Stimulated activated CD8-positive, alpha-beta memory T cell treated with anti-CD3 and anti-CD28 coated beads, Interleukin-4, amount 100 ng/mL, for 4 hours (primary cell): ENCODE measurements at places on chromosomes 12 and 14.

DNA sequence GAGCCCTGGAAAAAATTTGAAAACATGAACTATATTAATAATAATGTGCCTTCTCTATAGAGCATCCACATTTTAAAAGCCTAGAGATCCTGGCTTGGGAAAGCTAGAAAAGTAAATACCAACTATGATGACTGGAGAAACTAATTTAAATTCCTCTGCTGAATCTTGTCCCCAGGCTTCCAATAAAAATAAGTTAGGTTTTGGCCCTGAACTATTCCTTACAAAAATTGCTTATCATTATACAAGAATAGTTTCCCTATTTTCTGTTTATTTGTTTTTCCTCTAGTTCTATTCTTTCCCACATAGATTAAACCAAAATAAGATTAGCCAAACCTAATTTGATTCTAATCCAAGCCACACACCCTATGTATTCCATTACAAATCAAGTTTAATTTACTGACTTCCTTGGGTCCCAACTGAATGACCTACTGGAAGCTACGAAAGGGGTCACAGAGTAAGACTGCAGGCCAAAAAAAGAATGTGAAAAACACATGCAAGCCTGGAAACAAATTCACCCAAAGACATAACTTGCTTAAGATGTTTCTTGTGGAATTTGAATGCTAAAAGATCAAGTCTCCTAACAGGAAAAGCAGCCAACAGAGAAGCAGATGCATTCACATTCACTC is 133.0 kb downstream of the PAWR start:
- no peak for DNase-seq

DNA sequence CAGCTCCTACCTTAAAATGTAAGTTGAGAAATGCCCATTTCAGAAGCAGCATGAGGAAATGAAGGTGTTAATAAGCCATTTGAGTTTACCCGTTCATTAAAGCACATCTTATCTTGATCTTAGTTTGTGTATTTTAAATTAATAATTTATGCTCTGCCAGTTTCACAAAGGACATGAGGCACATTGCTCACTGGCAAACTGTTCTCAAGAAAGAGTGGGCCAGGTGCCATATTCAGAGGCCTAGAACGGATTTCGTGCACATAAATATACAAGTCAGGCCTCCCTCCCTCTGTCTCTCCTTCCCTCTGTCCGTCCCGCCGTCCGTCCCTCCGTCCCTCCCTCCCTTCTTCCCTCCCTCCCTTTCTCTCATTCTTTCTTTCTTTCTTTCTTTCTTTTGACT is 29.5 kb downstream of the CPM start:
- no peak for DNase-seq

DNA sequence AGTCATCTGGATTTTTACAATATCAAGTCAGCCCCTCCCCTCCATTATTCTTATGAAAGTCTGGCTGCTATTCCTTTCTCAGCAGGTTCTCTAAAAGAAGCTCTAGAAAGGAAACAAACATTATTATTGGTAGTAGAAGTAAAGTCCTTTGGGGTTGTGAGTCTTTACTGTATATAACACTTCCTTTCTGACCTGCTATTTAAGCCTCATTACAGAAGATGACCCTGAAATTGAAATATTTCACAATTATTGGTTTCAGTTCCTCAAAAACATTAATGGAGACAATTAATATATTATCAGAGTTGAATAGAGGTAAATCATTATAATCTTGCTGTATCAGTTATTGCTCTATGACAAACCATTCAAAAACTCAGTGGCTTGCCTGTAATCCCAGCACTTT is 19.3 kb downstream of the PLEKHA5 start:
- DNase-seq: no peak

GRCh38 chr12:122014781-122015180 is 6.9 kb upstream of the BCL7A start:
- DNase-seq: no peak

DNA sequence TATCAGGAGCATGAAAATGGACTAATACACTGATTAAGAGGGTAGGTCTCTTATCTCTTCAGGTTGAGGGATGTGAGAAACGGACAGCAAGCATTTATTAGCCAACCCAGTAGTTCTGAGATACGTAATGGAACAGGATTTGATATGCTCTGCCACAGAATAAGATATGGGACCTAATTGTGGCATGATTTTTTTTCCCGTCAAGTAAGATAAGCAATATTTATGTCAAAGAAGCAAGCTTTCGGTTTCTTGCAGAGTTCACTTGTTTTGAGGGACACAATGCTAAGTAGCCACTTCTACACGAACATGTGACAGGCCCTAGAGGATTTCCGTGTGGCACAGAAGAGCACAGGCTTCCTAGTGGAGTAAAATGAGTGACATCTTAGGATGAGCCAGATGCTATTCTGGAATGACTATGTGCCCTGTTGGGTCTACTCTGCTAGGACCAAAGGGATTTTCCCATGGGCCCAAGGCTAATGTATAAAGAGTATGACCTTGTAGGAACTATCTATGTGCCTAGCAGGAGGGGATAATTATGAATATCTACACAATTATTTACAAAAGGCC is 57.9 kb downstream of the SLC38A1 start:
- DNase-seq: no peak

DNA sequence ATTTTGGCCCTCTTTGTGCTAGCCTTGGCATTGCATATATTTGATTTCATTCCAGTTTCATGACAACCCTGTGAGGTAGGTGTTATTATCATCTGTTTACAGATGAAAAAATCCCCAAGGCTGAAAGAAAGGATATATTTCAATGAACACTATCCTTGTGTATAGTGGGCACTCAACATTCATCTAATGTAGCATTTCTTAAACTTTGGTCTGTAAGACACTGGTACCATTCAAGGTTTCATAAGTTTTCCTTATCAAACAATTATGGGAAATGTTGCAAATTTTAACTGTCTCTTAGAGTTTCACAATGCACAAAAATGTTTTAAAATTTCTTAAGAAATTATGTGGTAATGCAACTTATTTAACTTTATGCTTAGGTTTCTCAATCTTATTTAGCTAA is 44.3 kb downstream of the ATP23 start:
- DNase-seq: no peak

DNA sequence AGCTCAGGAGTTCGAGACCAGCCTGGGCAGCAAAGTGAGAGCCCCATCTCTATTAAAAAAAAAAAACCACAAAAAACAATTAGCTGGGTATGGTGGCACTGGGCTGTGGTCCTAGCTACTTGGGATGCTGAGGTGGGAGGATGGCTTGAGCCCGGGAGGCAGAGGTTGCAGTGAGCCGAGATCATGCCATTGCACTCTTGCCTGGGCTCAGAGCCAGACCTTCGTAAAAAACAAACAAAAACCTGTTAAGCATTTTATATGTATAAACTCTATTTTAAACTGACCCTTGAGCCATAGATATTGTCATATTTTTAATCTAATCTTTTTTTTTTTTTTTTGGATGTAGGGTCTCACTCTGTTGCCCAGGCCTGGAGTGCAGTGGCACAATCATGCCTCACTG is 35.7 kb downstream of the DNM1L start:
- no peak for DNase-seq

DNA sequence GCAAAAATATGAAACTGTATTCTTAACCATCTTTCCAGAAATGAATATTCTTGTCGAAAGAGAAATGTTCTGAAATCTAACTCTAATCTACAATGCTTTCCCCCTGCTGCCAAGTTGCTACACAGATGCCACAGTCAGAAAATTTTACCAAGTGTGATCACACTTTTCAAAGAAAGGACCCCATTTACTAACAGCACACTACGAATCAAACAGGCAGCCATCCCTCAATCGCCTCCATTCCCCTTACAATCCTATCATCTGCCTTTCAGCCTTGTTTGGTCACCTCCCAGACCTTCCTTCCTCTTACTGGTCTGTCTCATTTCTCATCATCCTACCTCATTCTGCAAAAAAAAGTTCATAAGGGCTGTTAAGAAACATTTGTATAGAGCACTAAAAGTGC is 190.1 kb downstream of the MED13L start:
- no peak for DNase-seq

- DNase-seq: no peak
Measured at GRCh38 chr12:42981379-42981778, 391.8 kb upstream of the PRICKLE1 start.

DNA sequence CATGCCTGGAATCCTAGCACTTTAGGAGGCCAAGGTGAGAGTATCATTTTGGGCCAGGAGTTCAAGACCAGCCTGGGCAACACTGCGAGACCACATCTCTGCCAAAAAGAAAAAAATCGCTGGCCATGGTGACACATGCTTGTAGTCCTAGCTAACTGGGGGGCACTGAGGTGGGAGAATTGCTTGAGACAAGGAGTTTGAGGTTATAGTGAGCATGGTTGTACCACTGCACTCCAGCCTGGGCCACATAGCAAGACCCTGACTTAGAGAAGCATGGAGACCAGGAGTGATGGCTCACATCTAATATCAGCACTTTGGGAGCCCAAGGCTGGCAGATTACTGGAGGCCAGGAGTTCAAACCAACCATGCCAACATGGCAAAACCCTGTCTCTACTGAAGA is 9.2 kb downstream of the PTGES3 start:
- DNase-seq: no peak

DNA sequence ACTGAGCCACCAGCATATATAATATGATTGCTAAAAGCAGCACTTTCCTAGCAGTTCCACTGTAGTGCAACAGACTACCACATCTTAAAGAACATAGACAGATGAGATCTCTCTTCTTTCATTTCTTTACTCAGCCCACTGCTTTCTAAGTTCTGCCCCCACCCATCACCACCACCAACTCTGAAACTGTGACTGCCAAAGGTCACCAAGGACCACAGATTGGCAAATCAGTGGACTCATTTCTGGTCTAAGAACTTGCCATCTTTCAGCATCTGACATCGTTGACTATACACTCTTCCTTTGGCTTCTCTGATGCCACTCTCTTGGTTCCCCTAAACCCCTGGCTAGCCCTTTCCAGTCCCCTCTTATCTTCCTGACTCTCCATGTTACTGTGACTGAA is 38.4 kb downstream of the IFNG start:
- no peak for DNase-seq

GRCh38 chr14:96830946-96831345 is 33.8 kb downstream of the VRK1 start:
- DNase-seq: no peak

DNA sequence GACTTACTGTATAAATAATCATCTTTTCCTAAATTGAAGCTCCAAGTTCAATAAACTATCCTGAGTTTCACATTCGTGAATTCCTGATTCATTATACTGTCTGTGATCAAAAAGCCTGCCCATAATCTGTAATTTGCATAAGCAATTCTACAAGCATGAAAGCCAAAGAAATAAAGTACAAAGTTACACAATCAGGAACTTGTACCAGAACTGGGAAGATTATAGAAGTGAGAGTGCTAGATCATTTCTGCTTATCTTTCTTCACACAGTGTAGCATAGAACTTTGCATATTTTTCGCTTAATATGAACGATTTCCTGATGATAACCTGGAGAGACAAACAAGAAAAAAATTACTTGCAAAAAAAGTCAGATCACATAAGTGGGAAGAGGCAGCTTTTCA is 308.2 kb downstream of the C12orf50 start:
- DNase-seq: no peak

GRCh38 chr12:12561371-12562015 is 1.2 kb downstream of the DUSP16 start:
- DNase-seq: peak; percentile 8

GRCh38 chr14:104289507-104289906 is 151.1 kb downstream of the KIF26A start:
- DNase-seq: no peak

- DNase-seq: no peak
Measured at GRCh38 chr12:85281636-85282312, 1.8 kb downstream of the ALX1 start.

DNA sequence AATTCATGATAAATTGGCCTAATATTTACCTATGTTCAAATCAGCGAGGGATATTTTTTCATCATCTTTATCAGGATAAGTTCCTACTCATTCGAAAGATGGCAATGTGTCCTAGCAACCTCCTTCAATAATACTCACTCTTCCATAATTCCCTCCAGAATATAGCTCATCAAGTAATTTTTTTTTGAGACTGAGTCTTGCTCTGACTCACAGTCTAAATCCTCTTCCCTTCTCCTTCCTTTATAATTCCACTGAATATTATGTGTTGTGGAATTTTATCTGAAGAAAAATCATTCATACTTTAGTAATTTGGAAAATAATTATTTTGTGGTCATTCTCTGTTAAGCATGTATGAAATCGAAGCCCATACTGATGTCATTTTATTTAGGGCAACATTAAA is 663.8 kb downstream of the FLRT2 start:
- no peak for DNase-seq

- no peak for DNase-seq
Measured at GRCh38 chr14:61489932-61490331, 168.6 kb downstream of the PRKCH start.

- DNase-seq: no peak
Measured at GRCh38 chr12:57223191-57224165, 6.0 kb upstream of the SHMT2 start.

DNA sequence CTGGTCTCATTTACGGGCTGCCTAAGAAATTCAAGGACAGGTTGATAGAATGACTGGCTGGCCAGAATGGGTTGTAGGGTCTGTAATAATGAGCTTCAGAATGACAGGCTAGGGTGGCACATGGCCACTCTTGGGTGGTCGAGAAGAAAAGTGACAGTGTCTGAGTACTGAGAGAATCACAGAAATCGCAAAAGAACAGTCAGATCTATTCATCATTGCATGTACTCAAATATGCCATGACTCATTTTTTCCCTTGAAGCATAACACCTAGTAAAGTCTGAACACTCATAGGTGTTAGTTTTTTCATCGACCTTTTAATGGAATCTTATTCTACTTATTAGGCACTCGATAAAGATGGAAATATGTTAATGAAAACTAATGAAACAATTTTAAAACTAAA is 37.8 kb upstream of the SEL1L start:
- DNase-seq: no peak

DNA sequence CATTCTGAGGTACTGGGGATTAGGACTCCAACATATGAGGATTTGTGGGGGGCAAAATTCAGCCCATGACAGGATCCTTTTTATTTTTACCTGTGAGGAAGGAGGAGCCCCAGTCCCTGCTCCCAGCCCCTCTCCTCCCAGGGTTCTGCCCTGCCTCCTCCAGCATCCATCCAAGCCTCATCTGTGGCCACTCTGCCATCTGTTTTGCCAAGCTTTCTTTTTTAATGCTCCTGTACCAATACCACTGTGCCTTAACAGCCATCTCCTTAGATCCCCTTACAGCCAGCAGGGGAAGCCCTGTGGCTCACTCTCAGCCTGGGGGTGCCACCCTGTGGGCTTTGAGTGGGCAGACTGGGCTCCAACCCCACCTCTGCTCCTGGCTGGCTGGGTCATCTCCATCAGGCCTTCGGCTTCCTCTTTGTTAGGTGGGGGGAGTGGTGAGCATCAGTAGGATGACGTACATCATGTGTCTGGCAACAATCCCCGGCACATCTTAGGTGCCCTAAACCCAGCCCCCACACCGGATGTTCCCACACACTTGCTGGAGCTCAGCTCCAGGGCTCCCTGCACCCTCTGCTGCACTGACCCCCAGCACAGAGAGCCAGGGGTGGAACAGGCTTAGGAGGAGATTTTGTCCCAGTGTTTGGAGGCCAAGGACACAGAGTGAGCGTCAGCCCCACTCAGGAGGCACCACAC is 40.2 kb downstream of the CYP46A1 start:
- DNase-seq: no peak

- no peak for DNase-seq
Measured at GRCh38 chr12:123263196-123263817, 8.3 kb downstream of the CDK2AP1 start.
